HuH-7.5 (cell line): ENCODE measurements at places on chromosomes 6 and 20.
A peak's percentile ranks its signal among the peaks of the same experiment; 100 is the strongest.

DNA sequence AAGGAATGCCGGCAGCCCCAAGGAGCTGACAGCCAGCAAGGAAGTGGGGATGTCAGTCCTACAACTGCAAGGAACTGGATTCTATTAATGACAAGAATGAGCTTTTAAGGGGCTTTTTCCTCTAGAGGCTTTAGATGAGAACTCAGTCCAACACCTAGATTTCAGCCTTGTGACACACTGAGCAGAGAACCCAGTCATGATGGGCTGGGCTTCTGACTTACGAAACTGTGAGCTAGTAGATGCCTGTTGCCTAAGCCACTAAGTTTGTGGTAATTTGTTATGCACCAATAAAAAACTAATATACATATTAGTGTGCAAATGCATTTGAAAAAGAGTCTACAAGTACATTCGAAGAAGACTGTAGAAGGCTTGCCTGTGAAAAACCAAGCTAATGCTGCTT is 263.3 kb downstream of the SOX4 start:
- DNase-seq, result no peak

DNA sequence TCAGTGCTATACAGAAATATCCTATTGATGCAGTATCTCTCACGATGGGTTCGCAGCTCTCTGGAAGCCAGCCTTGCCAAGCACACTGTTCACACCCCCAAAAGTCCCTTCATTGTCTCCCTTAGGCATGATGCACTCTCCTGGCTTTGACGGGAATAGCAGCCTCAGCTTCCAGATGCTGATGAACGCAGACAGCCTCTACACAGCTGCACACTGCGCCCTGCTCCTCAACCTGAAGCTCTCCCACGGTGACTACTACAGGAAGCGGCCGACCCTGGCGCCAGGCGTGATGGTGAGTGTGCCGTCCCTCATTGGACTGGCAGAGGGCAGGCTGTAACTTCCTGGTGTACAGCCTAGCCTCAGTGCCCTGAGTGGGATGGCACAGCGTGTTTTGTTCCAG is 60.0 kb upstream of the PBOV1 start:
- DNase-seq, result peak; percentile 56

- no peak for DNase-seq
Observed at GRCh38 chr6:91695221-91695620, 1108.3 kb upstream of the MAP3K7 start.

DNA sequence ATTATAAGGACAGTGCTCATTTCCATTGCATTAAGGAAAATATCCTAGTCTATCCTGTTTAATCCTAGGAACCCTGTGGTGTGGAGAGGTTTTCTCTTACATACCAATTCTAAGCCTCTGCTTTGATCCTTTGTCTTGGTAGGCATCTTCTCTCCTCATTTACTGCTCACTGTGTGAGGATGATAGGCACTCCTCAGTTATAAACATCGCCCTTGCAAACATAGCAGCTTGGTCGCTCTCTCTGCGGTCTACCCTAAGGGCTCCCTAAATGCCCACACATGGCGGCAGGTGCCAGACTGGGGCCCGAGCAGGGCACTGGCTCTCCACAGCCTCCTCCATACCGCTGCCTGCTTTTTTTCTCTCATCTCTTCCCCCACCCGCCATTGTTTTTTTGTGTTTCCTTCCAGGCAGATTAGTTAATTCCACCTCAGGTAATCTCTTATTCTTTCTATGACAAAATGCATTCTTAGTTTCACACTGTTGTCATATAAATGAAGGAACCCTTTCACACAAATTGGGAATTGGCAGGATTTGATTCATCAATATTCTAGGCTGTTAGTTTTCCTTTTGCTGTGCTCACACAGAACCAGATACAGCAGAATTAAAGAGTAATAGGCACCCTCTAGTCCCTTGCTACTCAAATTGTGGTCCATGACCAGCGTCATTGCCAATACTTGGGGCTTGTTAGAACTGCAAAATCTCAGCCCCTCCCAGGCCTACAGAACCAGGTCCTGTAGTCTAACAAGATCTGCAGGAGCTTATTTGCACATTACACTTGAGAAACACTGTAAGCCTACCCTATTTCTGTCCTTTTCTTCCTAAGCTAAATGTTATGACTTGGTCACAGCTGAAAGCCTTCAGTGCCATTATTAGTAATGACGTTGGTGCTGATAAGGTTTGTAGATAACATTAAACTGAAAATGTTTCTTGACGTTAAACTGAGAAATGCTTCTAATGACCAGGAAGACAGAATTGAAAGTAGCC is 36.3 kb downstream of the CARMIL1 start:
- no peak for DNase-seq

DNA sequence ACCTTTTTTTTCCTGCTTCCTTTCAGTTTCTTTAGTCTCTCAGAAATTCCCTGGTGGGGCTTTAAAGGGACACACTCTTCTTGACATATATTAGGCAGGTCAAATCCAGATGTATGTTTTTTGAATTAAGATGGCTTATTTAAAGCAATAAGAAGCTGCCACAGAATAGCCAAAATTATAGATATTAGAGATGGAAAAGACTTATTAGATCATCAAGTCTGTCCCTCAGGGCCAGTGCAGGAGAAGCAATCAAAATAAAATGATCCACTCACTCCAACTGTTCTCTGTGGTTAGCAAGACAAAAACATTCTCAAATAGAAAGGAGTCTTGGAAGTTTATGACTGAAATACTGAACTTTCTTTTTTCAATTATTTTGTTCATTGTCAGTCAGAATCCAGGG is 462.8 kb downstream of the CDC5L start:
- no peak for DNase-seq

- DNase-seq, result no peak
Observed at GRCh38 chr6:4903751-4904370, 100.0 kb downstream of the RPP40 start.

DNA sequence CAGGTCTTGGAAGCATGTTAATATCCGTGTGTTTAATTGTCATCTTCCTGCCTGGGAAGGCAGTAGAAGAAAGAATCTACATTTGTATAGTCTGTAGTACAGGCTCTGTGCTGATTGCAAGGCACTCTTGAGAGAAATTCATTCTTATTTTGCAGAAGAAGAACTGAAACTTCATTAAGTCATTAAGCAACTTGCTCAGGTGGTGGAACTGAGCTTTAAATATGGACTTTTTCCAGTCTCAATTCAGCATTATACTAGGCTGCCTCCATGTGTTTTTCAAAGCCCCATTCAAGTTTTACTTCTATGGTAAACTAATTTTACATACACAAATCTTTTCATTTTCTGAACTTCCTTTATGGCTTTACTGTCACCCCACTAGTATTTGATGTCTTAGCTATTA is 18.7 kb downstream of the ZNF451 start:
- no peak for DNase-seq

DNA sequence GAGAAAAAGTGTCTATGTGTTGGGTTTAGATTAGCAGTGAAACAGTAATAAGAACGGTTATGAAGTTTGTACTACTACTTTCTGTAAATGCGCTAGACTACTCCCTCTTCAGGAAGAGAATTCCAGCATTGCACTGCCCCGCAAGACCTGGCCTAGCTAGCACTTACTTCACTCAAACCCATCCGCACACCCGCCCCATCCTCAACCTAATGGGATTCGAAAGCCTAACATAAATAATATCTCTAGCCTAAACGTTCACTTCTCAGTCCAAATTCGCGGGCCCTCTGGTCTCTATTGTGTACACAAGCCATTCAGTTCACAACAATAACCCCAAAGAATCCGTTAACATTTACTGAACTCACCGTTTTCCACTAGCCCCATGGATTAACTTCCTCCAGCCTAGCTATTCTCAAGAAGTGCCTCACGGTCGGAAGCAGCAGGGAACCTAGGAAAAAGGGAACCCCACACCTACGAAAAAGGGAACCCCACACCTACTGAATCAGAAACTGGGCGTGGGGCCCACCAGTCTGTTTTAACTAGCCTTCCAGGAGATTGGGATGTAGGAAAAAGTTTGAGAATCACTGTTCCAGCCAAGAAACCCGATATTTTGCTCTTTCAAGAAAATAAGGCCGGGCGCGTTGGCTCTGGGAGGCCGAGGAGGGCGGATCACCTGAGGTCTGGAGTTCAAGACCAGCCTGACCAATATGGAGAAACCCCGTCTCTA is 45.4 kb upstream of the BTN3A2 start:
- DNase-seq, result no peak

GRCh38 chr20:10430000-10430466 is 4.0 kb downstream of the MKKS start:
- DNase-seq, result no peak

- DNase-seq, result no peak
Observed at GRCh38 chr6:98487612-98488011, 346.8 kb upstream of the POU3F2 start.

- DNase-seq, result no peak
Observed at GRCh38 chr6:128121190-128121589, 220.3 kb upstream of the THEMIS start.

DNA sequence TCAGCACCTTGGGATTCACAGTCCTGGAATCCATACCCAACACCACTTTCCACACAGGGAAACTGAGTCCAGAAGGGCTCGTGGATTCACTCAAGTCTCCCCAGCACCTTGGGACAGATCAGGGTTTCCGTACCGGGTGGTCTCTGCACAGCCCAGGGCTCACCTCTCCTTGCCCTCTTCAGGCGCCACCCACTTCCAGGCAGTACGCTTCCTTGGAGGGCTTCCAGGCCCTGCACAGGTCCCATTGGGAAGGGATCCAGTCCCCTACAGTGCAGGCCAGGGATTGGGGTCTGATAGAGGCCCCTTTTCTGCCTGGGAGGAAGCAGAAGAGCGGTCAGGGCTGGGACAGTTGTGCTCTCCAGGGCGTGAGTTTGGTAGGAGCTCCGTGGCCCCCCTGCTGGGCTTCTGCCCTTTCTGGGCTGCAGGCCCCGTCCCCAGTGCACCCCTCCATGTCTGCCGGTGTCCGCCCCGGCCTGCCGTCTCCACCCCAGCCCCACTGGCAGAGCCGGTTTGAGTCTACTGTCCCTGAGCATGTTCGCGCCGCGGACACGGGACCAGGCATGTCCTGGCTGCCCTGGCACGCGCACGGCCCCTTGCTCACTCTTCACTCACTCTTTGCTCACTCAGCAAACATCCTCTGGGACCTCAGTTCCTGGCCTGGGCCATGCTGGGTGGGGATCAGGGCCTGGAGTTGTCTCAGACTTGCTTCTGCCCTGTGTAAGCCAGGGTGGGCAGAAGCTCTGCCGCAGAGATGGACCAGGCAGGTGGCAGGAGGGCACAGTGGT is 12.6 kb downstream of the SRC start:
- no peak for DNase-seq

DNA sequence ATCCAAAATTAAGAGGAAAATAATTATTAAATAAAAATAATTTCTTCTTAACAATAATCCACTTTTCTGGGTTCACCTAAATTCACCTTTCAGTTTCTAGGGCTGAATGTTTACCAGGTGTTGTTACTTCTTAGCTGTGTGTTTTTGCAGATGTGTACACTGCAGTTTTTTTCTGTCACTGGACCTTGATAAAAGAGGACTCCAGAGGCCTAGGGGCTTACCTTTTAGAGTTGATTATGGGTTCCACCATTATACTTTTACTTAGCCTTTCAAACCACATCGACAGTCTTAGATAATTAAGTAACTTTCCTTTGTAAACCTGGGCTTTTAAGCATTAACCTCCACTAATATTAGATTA is 766.5 kb downstream of the BCKDHB start:
- no peak for DNase-seq

GRCh38 chr6:105769987-105770386 is 316.1 kb upstream of the PRDM1 start:
- DNase-seq, result no peak

GRCh38 chr6:2744209-2744771 is 6.4 kb downstream of the MYLK4 start:
- no peak for DNase-seq

GRCh38 chr20:37869334-37869861 is 33.5 kb upstream of the VSTM2L start:
- DNase-seq, result no peak

DNA sequence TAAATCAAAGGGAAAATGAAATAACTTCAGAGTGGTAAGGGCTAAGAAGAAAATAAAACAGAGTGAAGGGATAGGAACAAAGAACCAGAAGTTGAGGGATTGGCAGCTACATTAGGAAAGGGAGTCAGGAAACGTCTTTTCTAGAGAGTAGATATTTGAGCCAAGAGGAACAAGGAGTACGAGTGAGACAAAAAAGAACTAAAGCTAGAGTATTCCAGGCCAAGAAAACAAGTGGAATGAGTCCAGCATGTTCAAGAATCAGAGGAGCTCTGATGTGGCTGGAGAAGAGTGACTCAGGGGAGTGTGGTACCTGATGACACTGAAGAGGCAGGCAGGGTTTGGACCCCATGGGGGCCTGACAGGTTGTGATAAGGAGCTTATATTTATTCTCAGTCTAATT is 66.3 kb downstream of the CEP162 start:
- DNase-seq, result no peak

- no peak for DNase-seq
Observed at GRCh38 chr6:143971482-143972205, 36.4 kb downstream of the PLAGL1 start.

- DNase-seq, result peak; percentile 53
Observed at GRCh38 chr6:107116328-107116892, 1.1 kb upstream of the BEND3 start.

DNA sequence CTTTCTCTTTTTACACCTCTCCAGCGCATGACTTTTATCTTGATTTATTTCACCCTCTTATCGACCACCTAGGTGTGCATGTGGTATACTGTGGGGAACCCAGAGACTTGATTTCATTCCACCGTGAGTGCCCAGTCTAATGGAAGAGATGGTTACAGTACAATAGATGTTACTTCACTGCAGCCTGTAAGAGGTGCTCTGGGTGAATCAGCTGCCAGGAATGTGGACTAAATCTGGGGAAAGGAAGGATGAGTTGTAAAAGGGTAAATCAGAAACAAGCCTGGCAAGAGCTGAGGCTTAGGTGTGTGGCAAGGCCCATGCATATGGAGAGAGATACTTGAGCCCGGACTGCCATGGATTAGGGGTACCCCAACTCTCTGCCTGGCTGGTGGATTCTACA is 7.4 kb downstream of the STK35 start:
- no peak for DNase-seq

- no peak for DNase-seq
Observed at GRCh38 chr6:27247133-27247836, at the start of gene PRSS16. TSS of gene PRSS16 (plus strand) at chr6:27247701. CDS start at chr6:27247738, 37 bp downstream.

- no peak for DNase-seq
Observed at GRCh38 chr6:66429210-66429609, 722.2 kb upstream of the EYS start.

DNA sequence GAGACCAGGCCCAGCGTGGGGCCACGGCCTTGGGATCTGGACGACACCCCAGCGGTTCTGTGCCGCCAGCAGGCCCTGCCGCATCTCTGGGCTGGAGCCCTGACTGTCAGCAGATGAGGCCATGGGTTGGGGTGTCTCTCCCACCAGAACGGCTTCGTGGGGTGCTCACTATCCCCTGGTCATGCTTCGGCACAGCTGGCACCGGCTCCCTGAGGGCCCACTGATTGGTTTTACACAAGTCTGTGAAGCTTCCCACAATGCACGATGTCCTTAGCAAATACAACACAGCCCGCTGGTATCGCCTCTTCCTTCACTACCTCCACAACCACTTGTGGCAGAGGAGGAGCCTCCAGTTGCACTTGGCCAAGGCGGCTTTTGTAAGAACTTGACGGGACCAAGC is 94.3 kb downstream of the THBS2 start:
- DNase-seq, result no peak

- no peak for DNase-seq
Observed at GRCh38 chr6:121666814-121667213, 231.4 kb downstream of the GJA1 start.

- no peak for DNase-seq
Observed at GRCh38 chr6:3389390-3390167, 67.3 kb downstream of the SLC22A23 start.

GRCh38 chr6:34575326-34575725 is 19.2 kb upstream of the SPDEF start:
- DNase-seq, result no peak
